Amniotic stem cell (primary cell): ENCODE measurements at places on chromosomes 1 and 21.

DNA sequence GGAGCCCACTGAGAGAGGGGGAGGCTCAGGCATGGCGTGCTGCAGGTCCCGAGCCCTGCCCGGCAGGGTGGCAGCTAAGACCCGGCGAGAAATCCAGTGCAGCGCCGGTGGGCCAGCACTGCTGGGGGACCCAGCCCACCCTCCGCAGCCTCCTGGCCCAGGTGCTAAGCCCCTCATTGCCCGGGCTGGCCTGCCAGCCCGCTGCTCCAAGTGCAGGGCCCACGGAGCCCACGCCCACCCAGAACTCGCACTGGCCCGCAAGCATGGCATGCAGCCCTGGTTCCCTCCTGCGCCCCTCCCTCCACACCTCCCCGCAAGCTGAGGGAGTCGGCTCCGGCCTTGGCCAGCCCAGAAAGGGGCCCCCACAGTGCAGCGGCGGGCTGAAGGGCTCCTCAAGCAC, 61.5 kb downstream of the C21orf91 start:
- DNase-seq = no peak

- DNase-seq = no peak
Observed at GRCh38 chr1:200452850-200453552, 43.2 kb upstream of the ZNF281 start.

- peak; percentile 5 for DNase-seq
Observed at GRCh38 chr1:227729881-227730629, 5.0 kb downstream of the JMJD4 start.

- DNase-seq = no peak
Observed at GRCh38 chr1:45879885-45880598, 76.6 kb downstream of the MAST2 start.

DNA sequence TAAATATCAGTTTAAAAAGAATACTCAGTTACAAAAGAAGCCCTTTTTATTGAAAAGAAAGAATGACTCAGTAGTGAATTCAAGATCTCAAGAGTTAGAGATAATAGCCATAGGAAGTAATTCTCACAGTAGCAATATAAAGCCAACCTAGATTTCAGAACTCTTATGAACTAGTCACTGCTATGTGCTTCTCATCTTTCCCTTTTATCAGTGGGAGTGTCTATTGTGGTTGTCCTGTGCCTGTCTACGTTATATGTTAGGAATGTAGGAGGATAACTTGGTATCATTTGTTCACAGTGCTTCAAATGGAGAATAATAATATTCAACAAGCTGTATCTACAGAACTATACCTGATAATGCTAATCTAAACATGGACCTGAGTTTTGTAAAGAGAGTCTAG, 73.1 kb upstream of the RGS21 start:
- DNase-seq = no peak

- no peak for DNase-seq
Observed at GRCh38 chr1:62373221-62373620, 54.0 kb upstream of the KANK4 start.

GRCh38 chr1:59220356-59220755, 76.5 kb upstream of the FGGY start:
- DNase-seq = no peak

DNA sequence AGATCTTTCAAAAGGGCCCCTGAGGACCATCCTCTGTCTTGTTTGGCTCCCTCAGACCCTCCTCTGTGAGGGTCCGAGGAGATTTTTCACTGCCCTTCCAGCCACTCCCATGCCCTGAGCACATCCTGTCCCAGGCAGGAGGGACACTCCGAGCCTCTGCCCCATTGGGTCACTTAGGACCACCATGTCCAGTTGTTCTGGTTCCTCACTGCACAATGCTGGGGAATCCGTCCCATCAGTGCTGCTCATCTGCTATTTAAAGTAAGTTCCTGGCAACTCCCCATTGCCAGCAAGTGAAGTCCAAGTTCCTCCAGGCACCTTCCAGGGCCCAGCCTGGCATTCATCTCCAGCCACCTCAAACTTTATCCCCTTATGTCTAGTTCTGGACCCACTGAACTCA, 117.5 kb upstream of the GRIK3 start:
- no peak for DNase-seq

DNA sequence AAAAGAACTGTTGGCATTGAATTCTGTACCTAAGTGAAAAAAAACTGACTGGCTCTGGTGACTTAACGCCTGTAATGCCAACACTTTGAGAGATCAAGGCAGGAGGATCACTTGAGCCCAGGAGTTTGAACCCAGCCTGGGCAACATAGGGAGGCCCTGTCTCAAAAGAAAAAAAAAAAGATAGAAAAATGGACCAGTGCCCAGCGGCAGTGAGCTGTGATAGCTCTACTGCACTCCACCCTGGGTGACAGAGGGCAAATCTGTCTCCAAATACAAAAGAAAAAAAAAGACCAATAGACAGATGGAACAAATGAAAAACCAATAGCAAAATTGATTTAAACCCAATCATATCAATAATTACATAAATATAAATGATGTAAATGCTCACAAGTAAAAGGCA, 674 bp upstream of the AKR7A3 start:
- no peak for DNase-seq

DNA sequence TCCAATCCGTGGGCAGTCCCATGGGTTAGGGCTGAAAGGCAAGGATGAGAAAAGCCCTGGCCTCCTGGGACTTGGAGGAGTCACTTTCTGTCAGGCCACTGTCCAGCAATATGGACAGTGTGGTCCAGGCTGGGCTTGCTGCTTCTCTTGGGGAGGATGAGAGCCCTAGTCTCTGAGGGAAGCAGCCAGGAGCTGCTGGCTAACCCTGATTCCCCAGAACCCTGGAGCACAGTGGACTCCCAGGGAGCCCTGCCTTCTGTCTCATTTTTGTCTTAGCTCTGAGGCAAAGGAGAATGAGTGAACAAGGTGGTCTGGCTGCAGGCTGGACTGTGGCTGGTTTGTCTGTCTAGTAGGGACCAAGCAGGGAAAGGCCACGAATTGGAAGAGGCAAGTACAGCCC, 23.8 kb upstream of the EDN2 start:
- DNase-seq = no peak

GRCh38 chr1:53697721-53698383, 41.1 kb downstream of the GLIS1 start:
- DNase-seq = no peak

DNA sequence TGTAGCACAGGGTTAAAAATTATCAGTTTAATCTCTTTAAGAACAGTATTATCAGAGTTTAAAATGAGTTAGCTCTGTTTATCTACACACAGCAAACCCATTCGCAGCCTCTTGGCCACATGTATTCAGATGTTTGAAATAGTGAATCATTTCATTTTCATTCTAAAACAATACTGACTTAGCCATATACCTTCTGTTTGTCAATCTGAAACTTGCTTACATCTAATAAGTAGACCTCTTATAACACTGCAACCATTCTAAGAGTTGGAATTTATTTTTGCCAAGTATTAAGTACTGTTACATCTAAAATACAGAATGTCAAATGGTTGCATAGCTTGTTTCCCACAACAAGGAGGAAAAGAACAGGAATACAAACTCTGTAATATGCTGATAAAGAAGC, 25.4 kb downstream of the ANGEL2 start:
- no peak for DNase-seq

- DNase-seq = no peak
Observed at GRCh38 chr21:38900499-38900898, 94.8 kb downstream of the ETS2 start.

- no peak for DNase-seq
Observed at GRCh38 chr1:108016451-108016920, 51.5 kb upstream of the VAV3 start.

DNA sequence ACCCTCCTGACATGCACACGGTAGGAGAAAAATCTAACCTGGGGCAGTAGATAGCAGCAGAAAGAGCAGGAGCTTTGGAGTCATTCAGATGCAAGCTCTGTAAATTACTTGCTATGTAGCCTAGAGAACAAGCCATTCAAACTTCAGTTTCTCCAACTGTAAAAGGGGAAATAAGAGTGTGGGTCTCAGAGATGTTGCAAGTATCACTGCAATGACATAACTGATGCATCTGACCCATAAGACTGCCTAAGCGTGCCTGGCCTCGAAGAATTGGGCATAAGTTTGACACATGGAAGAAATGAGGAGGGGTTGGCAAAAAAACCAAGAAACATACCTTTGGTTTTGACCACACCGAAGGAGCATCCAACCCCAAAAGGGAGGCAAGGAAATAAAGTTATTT, 5.2 kb downstream of the AK2 start:
- DNase-seq = no peak

DNA sequence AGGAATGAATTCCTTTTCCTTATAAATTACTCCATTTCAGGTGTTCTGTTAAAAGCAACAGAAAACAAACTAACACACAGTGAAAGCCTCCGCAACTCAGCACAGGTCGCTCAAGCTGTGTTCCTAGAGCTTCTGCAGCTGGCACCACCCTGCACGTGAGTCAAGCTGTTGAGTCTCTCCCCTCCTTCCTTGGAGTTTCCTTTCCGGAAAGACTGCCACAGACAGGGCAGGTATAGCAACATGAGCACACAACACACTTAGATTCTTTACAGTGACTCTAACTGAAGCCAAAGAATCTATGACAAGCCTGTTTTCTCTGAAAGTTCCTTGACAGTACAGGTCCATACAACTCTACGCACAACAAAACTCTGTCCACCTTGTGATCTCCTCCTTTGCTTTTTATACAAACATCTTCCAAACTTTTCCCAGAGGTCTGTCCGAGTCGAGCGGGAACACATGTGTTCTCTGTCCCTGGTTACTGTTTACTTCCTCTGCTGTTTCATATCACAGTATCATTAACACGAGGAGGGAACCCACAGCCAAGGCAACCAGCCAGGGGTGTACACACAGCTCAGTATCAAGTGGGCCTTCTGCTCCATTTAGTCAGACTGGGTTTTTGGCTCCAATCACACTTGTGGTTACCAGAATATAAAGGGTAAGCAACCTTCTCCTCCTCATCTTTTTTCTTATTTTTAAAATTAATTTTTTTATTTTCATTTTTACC, 38.7 kb upstream of the DESI2 start:
- DNase-seq = no peak

GRCh38 chr1:55127827-55128343, 87.3 kb downstream of the USP24 start:
- DNase-seq = no peak

DNA sequence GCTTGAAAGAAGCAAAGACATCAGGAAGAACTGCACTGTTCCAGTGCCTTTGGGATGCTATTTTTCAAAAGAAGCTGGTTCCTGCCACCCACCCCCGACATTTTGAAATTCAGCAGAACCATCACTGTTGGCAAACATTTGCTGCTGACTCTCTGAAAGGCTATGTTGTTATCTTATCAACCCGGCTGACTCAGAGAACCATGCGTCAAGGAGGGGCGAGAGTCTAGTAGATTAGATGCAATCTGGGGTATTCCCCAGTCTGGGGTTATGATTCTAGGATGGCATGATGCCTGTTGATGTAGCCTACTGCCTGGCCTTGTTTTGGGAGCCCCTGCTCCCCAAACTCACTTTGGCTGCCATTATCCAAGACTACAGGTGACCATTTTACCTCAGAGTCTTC, 267.8 kb upstream of the RUNX1 start:
- no peak for DNase-seq

DNA sequence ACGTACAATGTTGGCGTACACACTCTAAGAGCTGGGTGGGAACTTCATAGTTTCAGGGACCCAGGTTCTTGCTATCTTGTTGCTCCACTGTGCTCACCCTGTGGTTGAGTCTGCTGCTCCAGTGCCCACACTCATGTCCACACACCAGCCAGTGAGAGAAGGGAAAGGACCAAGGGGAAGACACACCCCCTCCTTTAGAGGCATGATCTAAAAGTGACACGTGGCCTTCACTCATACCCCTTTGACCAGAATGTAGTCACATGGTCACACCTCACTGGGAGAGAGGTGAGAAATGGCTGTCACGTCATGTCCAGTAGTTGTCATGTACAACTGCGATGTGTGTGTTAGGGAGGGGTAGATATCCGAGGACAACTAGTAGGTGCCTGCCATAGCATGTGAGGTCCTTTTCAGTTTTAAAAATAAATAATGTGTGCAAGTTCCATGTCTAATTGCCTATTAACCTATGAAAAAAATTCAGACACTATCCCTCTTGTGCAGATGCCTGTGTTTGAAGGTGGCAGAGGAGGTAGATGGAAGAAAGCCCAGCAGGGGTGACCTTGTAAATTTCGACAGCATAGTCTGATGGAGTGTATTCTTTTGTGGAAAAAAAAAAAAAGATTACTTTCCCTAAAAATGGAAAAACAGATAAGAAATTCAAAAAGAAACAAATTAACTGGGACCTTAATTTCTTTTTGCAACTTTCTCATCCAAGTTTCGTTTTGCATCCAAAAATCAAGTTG, 149.6 kb downstream of the C1orf21 start:
- DNase-seq = no peak

DNA sequence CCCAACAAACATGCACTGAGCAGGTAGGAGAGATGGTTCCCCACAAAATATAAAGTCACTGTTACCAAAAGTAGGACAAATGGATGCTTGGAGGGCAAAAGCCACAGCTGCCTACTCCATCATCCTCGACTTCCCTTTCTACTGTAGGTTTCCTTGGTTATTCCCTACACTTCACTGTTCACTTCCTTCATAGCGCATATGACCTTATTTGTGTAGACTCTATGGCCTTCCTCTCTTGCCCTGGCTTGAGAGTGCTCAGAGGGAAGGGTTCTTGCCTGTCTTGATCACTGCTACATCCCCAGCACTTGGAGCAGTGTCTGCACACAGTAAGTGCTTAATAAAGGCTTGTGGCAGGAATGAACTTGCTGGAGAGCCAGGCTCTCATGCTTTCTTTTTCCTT, 14.6 kb upstream of the TRNP1 start:
- DNase-seq = no peak
